Activated B cell treated with CpG ODN at 0.5 μM for 24 hours (primary cell): ENCODE measurements at places on chromosomes 13 and 19. TPM values are rescaled to one million over a fixed set of nuclear protein-coding genes. Genes with fewer than 3 reads are reported as not detected.

AXL gene
- total RNA-seq = not detected in 2 replicates

GIPR gene
- total RNA-seq = 0.49 and 0.69 TPM in 2 replicates

C19orf73 gene
- total RNA-seq = 0.98 and 1.0 TPM in 2 replicates

DNA sequence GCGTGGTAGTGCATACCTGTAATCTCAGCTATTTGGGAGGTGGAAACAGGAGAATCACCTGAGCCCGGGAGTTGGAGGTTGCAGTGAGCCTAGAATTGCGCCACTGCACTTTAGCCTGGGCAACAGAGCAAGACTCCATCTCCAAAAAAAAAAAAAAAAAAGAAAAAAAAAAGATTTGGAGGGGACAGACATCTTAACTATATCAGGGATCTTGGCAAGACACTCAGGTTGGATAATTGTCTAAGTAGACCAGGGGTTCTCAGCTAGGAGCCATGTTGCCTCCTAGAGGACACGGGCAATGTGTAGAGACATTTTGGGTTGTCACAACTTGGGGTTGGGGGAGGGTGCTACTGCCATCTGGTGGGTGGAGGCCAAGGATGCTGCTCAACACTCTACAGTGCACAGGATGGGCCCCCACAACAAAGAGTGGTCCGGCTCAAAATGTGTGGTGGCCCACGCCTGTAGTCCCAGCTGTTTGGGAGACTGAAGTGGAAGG lies 1.9 kb upstream of the ZNF580 start:
- DNase-seq = no peak

DNA sequence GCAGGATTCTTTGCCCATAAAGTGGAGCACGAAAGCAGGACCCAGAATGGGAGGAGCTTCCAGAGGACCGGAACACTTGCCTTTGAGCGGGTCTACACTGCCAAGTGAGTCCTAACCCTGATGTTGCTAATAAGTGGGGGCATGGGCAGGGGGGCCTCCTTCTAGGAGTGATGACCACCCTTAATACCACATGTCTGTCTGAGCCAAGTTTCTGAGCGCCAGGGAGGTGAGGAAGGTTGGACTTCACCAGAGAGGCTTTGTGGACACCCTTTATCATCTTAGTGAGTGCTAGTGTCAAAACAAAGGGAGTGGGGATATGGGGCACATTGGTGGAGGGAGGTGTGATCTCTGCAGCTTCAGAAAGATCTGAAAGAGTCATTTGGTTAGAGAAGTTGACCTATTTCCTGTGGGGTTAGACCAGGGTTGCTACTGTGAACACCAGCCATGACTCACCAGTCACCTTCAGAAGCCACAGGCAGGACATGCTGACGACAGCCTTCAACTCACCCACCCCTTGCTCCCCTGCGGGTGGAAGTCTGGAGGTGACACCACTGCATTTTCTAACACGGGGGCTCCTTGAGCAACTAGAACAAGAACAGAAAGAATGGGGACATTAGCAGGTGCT lies 8.8 kb downstream of the ALOX5AP start:
- DNase-seq = peak; percentile 53

GRCh38 chr13:48411841-48412531 lies 927 bp downstream of the LPAR6 start:
- DNase-seq = no peak

DNA sequence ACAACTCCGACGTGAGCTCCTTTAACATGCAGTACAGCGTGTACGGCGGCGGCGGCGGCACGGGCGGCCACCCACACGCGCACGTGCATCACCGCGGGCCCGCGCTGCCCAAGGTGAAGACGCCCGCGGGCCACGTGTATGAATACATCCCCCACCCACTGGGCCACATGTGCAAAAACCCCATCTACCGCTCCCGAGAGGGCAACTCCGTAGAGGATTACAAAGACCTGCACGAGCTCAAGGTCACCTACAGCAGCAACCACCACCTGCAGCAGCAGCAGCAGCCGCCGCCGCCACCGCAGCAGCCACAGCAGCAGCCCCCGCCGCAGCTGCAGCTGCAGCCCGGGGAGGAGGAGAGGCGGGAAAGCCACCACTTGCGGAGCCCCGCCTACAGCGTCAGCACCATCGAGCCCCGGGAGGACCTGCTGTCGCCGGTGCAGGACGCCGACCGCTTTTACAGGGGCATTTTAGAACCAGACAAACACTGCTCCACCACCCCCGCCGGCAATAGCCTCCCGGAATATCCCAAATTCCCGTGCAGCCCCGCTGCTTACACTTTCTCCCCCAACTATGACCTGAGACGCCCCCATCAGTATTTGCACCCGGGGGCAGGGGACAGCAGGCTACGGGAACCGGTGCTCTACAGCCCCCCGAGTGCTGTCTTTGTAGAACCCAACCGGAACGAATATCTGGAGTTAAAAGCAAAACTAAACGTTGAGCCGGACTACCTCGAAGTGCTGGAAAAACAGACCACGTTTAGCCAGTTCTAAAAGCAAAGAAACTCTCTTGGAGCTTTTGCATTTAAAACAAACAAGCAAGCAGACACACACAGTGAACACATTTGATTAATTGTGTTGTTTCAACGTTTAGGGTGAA lies 6.6 kb downstream of the SLITRK5 start:
- no peak for DNase-seq

DNA sequence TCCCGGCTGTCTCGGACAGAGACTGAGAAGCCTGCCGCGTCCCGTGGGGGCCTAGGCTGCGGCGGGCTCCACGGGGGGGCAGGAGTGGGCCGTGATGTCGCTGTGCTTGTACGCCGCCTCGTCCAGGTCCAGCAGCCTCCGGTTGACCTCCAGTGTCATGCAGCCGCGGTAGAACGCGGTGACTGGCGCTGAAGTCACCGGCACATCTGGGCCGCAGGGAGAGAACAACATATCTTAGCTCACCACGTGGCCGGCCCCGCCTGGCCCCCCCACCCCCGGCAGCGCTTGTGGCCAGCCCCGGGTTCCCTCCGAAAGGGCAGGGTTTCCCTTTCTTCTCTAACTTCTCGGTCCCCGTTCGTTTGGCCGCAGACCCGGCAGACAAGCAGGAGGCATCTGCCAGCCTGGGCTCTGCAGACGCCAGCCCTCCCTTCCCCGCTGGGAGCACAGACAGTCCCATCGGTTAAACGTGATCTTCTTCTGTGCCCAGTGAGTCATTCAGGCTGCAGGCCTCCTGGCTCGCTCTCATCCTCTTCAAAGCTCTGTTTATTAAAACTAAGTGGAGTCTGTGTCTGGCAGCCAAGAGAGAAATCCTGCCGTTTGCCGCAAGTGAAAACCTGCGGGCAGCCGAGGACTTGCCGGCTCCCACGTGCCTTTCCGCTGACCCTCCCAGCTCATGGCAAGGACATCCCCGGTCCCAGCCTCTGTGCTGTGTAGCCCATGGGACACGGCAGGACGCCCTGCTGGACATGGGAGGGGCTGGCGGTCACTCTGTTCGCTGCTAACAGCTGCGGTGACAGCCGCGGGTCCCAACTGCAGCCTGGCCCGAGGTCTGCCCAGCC lies 42.8 kb downstream of the GAS6 start:
- DNase-seq = no peak
